AG04449 (cell line): ENCODE measurements at places on chromosomes 11 and 22.

GRCh38 chr22:37904572-37905533 lies 1.2 kb upstream of the MICALL1 start:
- DNase-seq: peak; percentile 90

DNA sequence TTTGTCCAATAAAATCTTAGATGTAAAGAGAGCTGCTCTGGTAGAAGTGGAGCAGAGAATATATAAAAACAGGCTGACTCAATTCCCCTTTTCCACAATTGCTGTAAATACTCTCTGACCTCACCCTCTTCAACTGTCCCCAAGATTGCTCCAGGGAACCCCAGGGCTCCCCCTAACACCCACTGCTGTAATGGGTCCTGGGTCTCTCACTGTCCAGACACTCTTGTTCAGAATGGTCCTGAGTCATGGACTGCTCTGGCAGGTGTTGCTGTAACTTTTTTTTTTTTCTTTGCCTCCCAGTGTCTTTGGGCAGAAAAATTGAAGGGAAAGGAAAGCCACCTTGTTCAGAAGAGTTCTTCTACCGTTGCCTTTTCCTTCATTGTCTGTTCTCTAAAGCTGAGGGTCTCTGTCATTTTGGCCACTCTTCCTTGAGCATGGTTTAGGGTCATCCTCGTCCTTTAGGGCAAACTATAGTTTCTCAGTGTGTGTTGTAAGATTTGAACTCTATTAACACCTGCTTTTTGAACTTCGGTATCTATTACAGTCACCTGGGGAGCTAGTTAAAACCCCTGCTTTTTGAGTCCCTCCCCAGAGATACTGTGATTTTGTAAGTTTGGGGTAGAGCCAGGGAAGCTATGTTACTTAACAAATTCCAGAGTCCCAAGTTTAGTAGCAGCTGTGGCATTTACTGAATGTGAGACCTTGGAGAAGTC lies 209.5 kb downstream of the NAV2 start:
- DNase-seq: no peak

- peak; percentile 16 for DNase-seq
Measured at GRCh38 chr11:22976146-22976545, 115.9 kb upstream of the CCDC179 start.

GRCh38 chr11:2655834-2656622 lies 43.8 kb downstream of the KCNQ1OT1 start:
- no peak for DNase-seq

DNA sequence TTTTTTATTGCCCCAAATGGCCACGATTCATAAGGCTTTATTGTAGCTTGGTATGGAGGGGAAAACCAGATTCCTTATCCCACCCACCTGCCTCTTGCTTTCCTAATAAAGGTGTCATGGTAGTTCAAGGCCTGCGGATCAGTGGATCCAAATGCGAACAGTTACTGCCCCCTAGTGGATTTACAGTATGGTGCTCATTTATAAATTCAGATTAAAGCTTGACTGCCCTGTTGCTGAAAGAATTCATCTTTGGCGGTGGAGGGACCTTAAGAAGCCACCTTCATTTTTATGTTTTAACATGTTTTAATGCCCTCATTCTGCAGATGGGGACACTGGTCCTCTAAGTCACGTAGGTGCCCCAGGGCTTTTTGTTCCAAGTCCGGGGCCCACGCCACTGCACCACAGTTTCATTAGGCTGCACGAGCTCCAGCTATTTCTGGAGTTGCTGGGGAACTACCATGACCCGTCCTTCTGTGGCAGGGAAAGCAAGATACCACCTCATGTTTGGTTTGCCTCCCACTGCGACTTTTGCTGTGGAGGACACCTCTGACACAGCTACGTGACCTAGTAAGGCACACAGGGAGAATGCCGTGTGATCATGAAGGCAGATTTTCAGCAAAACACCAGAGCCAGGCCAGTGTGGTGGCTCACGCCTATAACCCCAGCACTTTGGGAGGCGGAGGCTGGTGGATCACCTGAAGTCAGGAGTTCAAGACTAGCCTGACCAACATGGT lies 15.6 kb upstream of the INCENP start:
- no peak for DNase-seq

- no peak for DNase-seq
Measured at GRCh38 chr22:30221121-30221992, 25.2 kb downstream of the LIF start.

DNA sequence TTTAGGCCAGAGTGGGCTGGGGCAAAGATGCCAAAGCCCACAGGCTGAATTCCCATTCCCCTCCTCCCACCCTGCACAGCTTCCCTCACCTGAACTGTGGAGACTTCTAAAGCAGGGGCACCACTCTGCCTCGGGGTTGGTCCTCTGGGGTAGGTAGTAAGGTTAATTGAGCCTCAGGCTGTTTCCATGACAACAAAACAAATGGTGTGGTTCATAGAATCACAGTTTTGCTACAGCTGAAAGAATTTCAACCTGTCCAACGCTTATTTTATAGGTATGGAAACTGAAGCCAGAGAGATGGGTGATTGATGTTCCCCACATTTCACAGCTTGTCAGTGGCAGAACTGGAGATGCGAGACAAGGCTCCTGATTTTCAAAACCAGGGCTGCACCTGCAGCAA lies 109.5 kb downstream of the SNX19 start:
- DNase-seq: no peak

- no peak for DNase-seq
Measured at GRCh38 chr11:76666830-76667229, 3.7 kb downstream of the LRRC32 start.

DNA sequence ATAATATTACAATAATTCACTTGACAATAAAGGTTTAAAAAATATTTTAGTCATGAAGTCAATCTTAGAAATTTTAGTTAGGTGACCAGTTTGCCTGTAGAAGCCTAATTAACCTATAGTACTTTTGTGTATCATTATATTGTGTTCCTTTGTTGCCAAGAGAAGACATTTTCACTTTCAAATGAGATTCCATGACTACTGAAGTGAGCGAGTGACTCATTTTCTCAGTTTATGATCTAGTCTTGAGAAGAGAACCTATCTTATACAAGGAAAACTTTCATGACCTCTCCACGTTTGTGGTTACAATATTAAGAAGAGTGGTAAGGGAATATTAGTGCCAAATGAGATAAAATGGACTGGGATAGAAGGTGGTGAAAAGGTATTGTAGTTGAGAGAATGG lies 423.9 kb upstream of the CHORDC1 start:
- no peak for DNase-seq

GRCh38 chr11:113551645-113552044 lies 76.4 kb upstream of the DRD2 start:
- DNase-seq: no peak

GRCh38 chr11:43834286-43834685 lies 46.3 kb upstream of the ALKBH3 start:
- no peak for DNase-seq

DNA sequence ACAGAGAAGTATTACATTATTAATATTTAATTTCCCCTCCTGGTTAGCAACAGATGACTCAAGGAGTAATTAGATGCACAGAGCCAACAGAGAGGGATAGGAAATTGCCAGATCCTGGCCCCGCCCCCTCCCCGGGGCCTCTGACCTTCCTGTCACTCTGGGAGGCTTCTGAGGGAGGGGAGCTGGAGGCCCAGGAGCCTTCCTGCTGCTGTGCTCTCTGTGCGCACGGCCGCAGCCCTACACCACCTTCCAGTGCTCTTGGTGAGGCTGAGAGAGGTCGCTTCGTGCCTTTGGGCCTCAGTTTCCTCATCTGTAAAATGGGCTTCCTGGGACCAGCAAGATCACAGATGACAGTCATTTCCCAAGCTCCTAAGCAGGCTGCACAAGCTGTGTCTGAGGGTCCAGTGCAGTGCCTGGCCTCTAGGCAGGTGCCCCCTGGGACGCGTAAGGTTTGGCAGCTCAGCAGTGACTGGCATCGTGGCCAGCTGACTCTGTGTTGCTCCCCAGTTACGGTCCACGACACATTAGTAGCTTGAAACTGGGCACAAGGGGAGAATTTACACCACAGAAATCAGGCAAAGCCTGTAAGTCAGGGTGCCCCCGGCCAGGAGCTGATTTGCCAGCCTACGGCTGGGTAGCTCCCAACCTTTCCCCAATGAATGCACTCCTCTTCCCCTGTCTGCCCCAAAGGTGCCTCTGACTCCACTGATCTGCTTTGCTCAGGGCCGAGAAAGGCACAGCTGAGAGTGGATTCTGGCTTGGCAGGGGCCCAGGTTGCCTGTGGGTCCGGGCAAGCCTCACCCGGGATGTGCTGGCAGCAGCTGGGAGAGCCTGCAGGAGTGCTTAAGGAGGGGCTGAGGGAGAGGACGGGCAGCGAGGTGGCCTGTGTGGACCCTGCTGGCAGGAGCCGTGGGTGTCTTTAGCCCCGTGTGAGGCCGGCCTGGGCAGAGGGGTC lies 2.3 kb downstream of the ADORA2A start:
- no peak for DNase-seq

DNA sequence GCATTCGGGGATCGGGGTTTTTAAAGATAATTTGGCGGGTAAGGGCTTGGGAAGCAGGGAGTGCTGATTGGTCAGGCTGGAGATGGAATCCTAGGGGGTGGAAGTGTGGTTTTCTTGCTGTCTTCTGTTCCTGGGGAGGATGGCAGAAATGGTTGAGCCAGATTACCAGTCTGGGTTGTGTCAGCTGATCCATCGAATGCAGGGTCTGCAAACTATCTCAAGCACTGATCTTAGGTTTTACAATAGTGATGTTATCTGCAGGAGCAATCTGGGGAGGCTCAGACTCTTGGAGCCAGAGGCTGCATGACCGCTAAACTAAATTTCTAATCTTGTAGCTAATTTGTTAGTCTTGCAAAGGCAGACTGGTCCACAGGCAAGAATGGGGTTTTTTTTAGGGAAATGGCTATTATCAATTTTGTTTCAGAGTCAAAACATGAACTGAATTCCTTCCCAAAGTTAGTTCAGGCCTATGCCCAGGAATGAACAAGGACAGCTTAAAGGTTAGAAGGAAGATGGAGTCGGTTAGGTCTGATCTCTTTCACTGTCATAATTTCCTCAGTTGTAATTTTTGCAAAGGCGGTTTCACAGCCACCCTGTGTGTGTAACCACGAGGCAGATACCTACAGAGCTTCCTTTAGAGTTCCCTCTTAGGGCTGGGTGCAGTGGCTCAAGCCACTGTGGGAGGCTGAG lies 10.2 kb downstream of the SCGB1A1 start:
- DNase-seq: no peak

DNA sequence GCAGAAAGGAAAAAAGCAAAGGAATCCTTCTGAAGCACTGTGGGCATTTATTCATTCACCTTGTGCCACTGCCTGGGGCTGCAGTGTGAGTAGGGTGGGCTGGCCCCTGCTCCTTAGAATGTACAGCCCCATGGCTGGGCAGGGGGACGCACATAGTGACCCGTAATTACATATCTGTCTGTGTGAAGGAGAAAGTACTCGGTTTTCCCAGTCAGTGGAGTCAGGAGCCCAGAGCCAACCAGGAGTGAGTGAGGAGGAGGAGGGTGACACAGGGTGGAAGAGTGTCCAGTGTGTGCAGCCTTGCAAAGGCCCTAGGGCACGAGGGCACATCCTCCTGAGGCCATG lies 91.9 kb downstream of the CDKN1C start:
- no peak for DNase-seq

DNA sequence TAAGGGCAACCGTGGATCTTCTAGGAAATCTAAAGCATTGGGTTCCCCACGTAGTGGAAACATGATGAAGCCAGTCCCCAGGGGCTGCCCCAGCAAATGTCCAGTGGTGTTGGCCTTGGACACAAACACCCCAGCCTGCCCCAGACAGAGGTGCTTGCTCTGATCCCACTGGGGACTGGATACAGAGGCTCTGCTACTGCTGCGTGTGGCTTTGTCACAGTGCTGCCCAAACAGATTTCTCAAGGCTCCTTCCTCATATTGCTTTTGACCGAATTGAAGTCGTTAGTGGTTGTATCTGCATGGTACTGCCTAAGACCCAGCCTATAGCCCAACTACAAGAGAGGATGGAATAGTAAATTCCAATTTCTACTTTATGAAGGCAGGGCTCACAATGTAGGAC lies 40.1 kb upstream of the CD44 start:
- no peak for DNase-seq

DNA sequence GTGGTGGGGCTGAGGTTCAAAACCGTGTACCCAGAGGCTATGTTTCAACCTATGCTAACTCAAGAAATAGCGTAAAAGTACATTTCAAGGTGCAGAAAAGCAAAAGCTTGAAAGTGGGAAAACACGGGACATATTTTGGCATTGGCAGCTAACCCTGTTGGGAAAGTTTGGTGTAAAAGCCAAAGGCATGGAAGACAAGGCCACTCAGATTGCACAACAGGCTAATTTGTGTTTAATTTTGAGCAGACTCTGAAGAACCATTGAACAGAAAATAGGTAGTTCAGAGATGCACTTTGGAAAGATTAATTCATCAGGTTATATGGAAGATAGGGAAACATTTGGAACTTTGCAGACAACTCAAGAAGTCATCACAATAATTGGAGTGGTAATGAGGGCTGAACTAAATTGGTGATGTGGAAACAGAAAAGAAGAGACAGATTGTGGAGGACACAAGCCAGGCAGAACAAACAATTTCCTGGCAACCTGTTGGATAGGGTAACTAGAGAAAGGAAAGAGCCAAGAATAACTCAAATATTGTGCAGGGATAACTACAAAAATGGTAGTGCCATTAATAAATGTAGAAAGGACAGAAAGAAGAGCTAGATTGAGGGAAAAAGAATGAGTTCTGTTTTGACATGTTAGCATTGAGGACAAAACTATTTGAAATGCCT lies 140.5 kb upstream of the PGR start:
- DNase-seq: no peak

- DNase-seq: no peak
Measured at GRCh38 chr11:29606330-29607031, 410.3 kb downstream of the KCNA4 start.

DNA sequence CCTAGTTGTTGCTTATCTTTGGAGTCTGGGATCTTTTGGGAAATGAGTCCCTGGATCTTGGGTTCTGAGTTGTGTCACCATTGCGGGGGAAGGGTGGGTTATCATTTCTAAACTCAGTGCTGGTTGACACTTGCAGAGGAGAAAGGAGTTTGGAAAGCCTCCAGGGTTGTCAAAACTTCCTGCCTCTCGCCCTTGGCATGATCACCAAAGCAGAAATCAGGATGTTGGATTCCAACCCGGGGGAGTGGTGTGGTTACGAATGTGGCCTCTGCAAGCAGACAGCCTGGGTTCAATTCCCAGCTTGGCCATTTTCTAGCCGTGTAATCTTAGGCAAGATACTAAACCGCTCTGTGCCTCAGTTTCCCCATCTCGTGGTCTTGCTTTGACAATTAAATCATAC lies 24.3 kb downstream of the CD6 start:
- no peak for DNase-seq

- peak; percentile 9 for DNase-seq
Measured at GRCh38 chr11:110121204-110121603, 28.0 kb downstream of the ZC3H12C start.

- DNase-seq: no peak
Measured at GRCh38 chr11:60835534-60835846, 6.4 kb upstream of the CCDC86 start.

GRCh38 chr11:68189888-68190287 lies 23.2 kb downstream of the KMT5B start:
- no peak for DNase-seq

- DNase-seq: no peak
Measured at GRCh38 chr22:38694049-38694448, 6.7 kb downstream of the JOSD1 start.

DNA sequence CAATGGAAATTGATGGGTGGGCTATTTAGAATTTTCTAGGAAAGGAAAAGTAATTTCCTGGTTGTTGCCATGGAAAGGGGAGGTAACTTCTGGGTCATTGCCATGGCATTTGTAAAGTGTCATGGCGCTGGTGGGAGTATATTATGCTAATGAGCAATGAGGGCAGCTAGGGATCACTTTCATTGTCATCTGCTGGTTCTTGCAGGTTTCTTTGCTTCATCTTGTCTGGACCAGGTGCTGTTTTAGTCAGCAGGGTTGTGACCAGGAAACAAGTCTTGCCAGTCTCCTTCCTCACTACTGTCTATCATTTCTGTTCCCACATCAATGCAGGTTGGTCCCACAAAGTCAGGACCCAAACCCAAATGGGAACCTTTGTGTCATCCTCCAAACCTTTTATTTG lies 237.6 kb upstream of the C11orf87 start:
- DNase-seq: no peak
